ENCODE measurements at places on chromosomes 12 and 14. TPM values are rescaled to one million over a fixed set of nuclear protein-coding genes. Genes with fewer than 3 reads are reported as not detected.

GRCh38 chr14:51396222-51396815 is 156.3 kb downstream of the TMX1 start:
- DNase-seq = no peak

SMCO2 gene
- not detected for polyA plus RNA-seq

DPF3 gene
- polyA plus RNA-seq = 0.25 TPM

DNA sequence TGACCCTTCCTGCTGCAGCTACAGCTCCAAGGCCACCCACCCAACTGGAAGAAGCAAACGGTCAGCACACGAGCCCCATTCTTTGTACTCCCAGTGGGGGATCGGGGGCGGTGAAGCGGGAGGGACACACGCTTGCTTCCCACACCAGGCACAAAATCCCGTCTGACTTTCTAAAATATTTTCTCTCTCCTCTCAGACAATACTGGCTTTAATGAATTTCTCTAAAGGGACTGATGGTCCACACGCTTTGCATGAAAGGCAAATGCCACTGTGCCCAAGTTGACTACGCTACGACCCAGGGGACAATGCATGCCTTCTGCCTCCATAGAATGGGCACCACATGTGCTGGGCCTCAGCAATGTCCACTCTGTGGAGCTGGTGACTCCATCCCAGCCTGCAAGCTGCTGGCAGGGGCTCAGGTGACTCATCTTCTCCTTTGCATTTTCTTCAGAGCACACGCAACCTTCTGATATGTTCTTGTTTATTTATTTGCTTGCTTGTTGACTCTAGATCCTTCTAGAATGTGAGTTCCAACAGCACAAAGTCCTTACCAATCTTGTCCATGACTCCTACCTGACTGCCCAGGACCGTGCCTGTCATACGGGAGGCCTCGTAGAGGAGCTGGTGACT is 15.6 kb downstream of the SYNE3 start:
- DNase-seq = no peak

DNA sequence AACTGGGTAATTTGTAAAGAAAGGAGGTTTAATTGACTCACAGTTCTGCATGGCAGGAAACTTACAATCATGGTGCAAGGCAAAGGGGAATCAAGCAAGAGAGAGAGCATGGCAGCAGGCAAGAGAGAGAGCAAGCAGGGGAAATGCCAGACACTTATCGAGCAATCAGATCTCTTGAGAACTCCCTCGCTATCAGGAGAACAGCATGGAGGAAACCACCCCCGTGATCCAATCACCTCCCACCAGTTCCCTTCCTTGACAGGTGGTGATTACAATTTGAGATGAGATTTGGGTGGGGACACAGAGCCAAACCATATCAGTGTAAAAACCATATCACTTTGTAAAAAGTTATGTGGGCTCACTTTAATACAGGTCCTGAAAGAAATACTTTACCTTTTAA is 56.4 kb upstream of the NEDD1 start:
- DNase-seq = no peak

- DNase-seq = no peak
These were observed 12.2 kb downstream of the ACTN1 start for GRCh38 chr14:68966872-68967301.

- no peak for DNase-seq
These were observed 377.6 kb upstream of the ATP2B1 start for GRCh38 chr12:90086281-90086680.

INSM2 gene
- polyA plus RNA-seq = not detected

- DNase-seq = no peak
These were observed 2.0 kb upstream of the PRB2 start for GRCh38 chr12:11397366-11397765.

GRCh38 chr12:132672678-132673077 is 14.5 kb downstream of the POLE start:
- DNase-seq = no peak

P2RX2 gene
- polyA plus RNA-seq = not detected

GRCh38 chr12:129821964-129822363 is 81.9 kb downstream of the TMEM132D start:
- no peak for DNase-seq

- no peak for DNase-seq
These were observed 76.1 kb downstream of the RASSF8 start for GRCh38 chr12:26034371-26035142.

GRCh38 chr14:23183479-23183878 is at the start of gene SLC7A8:
Gene SLC7A8, minus strand, starts transcription at chr14:23183660. Its CDS starts 746 bp downstream, at chr14:23182914.
- DNase-seq = no peak

DNA sequence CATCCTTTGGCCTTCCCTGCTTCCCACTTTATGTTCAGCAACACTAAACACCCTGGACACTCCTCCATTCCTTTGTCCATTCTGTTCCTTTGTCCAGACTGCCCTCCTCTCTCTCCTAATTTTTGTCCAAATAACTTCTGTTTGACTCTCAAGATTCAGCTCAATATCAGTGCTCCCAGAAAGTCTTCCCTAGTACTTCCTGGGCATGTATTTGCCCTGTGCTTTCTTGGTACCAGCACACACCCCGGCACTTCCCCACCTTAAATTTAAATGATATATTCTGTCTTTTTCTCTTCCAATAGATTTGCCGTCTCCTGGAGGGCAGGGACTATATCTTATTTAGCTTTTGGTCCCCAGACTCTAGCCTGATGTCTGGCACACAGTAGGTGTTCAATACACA is 6.5 kb upstream of the APOLD1 start:
- no peak for DNase-seq

DNA sequence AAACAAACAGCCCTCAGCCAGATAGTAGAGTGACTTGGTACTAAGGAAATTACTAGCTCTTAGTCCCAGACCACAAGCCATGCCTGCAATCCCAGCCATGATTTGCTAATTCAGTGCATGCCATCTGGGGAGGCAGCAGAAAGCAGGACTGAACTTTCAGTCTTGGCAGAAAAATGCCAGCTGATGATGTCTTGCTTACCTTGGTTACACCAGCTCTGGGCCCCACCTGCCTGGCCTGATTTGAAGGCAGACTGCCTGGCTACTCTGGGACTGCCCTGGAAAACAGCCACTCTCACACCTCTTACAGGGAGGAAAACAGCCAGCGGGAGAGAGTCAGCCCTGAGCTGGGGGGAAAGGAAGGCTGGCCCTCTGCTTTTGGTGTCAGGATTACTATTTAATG is 4.6 kb upstream of the UNC119B start:
- no peak for DNase-seq

DNA sequence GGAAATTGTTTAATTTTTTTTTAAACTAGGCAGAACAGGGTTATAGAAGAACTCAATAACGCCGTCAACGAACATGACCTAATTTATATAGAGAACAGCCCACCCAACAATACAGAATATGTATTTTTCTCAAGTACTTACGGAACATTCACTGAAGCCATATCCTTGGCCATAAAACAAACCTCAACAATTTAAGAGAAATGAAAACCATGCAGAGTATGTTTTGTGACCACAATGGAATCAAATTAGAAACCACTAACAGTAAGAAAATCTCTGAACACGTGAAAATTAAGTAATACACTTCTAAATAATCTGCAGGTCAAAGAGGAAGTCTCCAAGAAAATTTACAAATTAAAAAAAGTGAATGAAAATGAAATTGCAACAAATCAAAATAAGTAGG is 9.4 kb downstream of the SART3 start:
- DNase-seq = no peak

DNA sequence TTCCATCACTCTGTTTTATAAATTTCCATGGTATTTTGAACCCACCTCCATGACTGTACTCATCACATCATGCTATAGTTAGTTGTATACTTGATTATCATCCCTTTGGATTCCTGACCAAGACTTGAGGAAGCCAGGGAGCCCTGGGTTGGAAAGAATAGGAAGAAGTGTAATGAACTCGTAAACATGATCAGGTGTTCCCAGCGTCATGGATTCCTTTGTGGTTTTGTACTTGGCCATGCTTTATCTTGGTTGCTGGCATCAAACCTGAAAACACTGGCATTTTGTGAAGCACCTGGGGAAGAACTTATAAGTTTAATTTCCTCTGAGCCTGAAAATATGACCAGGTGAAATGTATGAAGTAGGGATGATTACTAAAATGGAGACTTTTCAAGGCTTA is 76.4 kb downstream of the CHST11 start:
- DNase-seq = no peak

Data from CD4-positive, alpha-beta memory T cell (primary cell).